OCI-LY7 (cell line): ENCODE measurements at places on chromosomes 16 and 17. TPM values are rescaled to one million over a fixed set of nuclear protein-coding genes. Genes with fewer than 3 reads are reported as not detected.

SPECC1 gene
- total RNA-seq: 2.8 and 5.8 TPM in 2 replicates

SNAI3 gene
- total RNA-seq: 1.6 and 3.3 TPM in 2 replicates

SLC9A5 gene
- 3.6 and 4.2 TPM in 2 replicates for total RNA-seq

ASGR2 gene
- not detected in 2 replicates for total RNA-seq

GEMIN4 gene
- 53.6 and 56.1 TPM in 2 replicates for total RNA-seq

FBXO31 gene
- 25.5 and 32.4 TPM in 2 replicates for total RNA-seq

PSME3IP1 gene
- 152 and 157 TPM in 2 replicates for total RNA-seq

MYH8 gene
- total RNA-seq: not detected in 2 replicates

TP53TG3C gene
- total RNA-seq: not detected in 2 replicates

CCL4L2 gene
- not detected in 2 replicates for total RNA-seq

CD300LB gene
- total RNA-seq: not detected in 2 replicates

VAT1L gene
- total RNA-seq: not detected in 2 replicates

NKD1 gene
- total RNA-seq: 0.04 and 0.31 TPM in 2 replicates

DNA sequence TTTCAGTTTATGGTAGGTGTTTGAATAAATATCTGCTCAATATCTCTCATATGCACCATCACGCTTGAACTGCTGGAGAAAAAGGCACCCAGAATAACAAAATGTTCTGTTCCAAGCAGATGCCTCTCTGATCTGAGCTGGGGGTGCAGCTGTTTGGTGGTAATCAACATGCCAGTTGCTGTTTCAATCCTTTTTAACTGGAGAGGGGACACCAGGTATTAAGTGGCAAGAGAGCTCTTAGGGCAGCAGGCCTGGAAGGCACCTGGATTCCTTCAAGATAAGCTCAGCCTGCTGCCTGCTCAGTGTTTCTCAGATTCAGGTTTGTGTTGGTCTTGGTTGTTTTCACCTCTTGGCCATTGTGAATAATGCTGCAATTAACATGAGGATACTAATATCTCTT is 27.2 kb upstream of the VAT1L start:
- DNase-seq: no peak

DNA sequence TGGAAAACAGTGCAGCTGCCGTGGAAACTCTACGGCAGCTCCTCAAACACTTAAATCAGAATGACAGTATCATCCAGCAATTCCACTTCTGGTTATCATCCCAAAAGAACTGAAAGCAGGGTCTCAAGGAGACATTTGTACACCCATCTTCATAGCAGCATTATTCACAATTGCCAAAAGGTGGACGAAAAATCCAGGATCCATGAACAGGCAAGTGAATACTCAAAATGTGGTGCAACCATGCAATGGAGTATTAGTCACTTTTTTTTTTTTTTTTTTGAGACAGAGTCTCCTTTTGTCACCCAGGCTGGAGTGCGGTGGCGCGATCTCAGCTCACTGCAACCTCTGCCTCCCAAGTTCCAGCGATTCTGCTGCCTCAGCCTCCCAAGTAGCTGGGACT is 10.6 kb upstream of the AATK start:
- DNase-seq: no peak

GRCh38 chr16:35750157-35750689 is 2290.8 kb downstream of the TP53TG3F start:
- no peak for DNase-seq

- no peak for DNase-seq
Measured at GRCh38 chr17:75114552-75115314, 5.0 kb downstream of the ARMC7 start.

- DNase-seq: peak; percentile 47
Measured at GRCh38 chr16:72066747-72067146, 3.7 kb downstream of the HPR start.

GRCh38 chr16:68264128-68265077 is at the start of gene SLC7A6:
Gene SLC7A6 (plus strand): TSS chr16:68264526. CDS start chr16:68274727, 10,201 bp downstream.
- DNase-seq: peak; percentile 84

GRCh38 chr17:68429881-68430280 is 27.4 kb downstream of the WIPI1 start:
- no peak for DNase-seq

DNA sequence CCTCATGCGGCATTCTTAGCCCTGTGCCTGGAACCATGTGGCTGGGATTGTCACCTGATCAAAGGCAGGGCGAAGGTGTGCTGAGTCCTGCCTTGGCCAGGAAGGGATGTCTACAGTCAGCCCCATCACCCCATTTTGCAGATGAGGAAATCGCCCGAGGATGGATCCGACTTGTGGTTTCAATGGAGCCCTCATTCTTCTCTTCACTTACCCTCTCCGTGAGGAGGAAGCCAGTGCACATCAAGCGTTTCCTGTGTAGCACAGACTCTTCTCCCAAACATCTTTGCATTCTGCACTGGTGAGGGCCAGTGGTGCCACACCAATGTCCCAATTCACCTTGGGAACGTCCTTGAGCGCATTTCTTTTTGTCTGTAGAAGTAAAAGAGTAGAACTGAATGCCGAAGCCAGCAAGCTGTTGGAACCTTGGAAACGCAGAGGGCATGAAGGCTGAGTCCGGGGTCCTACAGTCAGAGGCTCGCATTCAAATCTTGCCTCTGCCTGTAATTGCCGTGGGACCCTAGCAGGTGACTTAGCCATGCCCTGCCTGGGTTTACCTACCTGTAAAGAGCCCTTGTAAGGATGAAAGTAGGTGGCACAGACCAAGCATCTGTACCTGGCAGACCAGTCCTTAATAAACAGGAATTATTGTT is 85.4 kb downstream of the IRF8 start:
- no peak for DNase-seq

- no peak for DNase-seq
Measured at GRCh38 chr17:50027172-50027880, 28.6 kb upstream of the ITGA3 start.

GRCh38 chr17:62761884-62762283 is 46.2 kb downstream of the MARCHF10 start:
- DNase-seq: no peak

- DNase-seq: no peak
Measured at GRCh38 chr16:56360117-56361008, 65.0 kb downstream of the AMFR start.

DNA sequence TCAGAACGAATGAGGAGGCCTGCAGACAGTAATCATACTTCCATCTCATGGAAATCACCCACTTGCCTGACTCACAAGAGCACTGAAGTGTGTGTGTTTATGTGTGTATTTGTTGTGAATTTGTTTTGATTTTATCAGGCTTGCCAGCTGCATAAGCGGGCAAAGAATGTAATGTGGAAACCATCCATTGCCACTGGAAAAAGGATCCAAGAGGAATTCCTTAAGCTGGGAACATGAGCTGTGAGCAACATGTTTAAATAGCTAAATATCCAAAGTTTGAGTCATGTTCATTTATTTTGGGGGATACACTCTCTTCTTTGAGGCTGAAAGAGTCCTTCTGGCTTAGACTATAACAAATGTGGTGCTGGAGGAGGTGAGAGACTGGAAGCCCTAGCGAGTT is 198.4 kb upstream of the TBX2 start:
- no peak for DNase-seq

GRCh38 chr17:66462010-66462409 is 159.6 kb downstream of the PRKCA start:
- DNase-seq: no peak

DNA sequence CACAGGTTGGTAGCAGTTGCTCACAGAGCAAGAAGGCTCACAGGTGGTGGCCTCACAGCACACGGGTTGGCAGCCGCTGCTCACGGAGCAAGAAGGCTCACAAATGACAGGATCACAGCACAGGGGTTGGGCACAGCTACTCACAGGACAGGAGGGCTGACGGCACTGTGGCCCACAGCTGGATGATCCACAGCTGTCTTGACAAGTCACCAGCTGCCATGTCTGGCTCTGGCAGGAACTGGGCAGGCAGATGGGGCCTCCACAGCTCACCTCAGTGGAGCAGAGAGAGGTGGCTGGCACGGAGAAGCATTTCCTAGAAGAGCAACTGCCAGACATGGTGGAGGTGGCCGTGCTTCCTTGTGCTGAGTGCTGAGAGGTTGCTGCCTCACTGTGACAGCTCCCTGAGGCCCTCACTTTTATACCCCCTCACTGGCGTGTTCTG is at the start of gene KRTAP16-1:
Gene KRTAP16-1, minus strand, starts transcription at position 392 of the 442 bp plus-strand sequence. Its CDS starts 56 bp downstream, at position 336.
- DNase-seq: no peak

GRCh38 chr16:85259832-85260167 is 147.5 kb upstream of the CIBAR2 start:
- DNase-seq: peak; percentile 69

DNA sequence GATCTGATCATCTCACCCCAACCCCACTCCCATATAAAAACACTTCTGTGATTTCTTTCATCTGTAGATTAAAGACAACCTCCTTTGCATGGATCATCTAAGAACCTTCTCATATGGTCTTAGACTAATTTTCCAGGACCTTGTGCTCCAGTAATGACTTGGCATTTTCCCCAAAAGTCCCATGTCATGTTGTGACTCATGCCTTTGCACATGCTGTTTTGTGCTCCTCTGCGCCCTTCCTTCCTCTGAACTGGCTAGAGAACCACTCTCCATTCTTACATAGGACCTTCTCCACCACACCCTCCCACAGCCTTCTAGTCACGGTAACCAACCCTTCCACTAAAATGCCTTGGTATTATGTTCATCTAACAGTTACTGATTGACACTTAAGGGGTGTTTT is 99.5 kb upstream of the AXIN2 start:
- no peak for DNase-seq

DNA sequence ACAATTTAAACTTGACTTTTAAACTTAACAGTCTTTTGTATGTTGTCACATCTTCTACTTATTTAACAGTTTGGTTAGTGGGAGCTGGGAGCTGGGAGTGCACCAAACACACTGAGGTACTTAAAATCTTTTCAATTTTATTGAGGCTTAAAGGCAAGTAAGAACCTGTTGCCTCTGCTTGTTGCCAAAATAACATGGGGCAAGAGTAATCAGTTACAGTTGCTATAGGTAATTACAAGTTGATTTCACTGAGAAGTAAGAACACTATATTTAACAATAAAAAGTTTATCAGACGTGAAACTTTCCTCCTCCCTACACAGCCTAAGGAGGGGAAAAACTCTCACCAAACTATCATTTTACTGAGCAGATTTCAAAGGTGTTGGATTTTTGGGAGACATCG is 135.2 kb downstream of the FTO start:
- DNase-seq: no peak

DNA sequence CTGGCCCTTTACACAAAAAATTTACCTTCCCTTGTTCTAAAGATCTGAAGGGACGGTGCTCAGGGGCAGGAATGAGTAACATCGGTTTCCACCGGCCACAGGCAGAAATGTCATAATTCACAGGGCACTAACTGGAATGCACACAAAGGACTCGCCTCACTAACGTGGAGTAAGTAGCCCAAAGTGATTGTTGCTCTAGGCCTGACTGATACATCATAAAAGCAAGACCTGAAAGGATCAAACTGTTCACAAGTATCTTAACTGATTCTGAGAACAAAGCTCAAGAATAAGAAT is 8.9 kb upstream of the TCF25 start:
- no peak for DNase-seq
